AG04450 (cell line): ENCODE measurements at places on chromosomes 13 and 19.

GRCh38 chr13:40342461-40342860 lies 324.0 kb downstream of the FOXO1 start:
- no peak for DNase-seq

- no peak for DNase-seq
Observed at GRCh38 chr19:3433313-3433712, 47.0 kb downstream of the SMIM24 start.

GRCh38 chr13:21242236-21242635 lies 65.8 kb downstream of the MRPL57 start:
- no peak for DNase-seq

DNA sequence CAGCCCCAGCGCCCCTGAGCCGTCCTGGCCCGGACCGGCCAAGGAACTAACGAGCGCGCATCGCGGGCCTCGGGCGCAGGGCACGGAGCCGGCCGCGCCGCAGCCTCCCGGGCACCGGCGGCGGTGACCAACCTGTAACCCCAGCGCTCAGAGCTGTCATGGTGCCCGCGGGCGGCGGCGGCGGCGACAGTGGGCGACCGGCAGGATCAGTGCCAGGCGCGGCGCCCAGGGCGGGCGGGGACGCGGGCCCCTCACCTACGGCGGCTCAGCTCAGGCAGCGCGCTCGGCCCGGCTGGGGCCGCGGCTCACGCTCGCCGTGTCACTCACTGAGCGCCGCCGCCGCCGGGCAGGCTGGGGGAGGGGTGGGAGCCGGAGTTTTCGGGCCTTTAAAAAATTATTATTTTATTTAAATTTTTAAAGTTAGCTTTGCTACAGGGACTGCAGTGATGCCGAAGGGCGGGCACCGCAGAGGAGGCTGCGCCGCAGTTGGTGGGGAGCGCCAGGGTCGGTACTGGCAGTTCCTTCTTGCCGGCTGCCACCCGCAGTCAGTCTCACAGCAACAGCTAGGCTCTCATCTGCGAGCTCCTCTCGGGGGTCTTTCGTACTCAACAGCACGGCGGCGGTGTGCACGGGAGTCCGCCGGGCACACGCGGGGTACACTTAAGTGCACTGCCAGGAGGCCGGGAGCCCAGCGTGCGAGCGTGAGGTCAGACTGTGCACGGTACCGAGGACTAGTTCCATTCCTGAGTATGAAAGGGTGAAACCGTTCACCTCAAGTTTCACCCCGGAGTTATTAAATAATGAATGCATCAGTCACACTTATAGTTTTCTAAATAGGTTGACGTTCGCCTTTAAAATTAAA lies at the start of gene NALCN:
NALCN (minus strand) TSS at position 328 of the 862 bp plus-strand sequence. CDS start 17,382 bp downstream, outside the sequence.
- no peak for DNase-seq

DNA sequence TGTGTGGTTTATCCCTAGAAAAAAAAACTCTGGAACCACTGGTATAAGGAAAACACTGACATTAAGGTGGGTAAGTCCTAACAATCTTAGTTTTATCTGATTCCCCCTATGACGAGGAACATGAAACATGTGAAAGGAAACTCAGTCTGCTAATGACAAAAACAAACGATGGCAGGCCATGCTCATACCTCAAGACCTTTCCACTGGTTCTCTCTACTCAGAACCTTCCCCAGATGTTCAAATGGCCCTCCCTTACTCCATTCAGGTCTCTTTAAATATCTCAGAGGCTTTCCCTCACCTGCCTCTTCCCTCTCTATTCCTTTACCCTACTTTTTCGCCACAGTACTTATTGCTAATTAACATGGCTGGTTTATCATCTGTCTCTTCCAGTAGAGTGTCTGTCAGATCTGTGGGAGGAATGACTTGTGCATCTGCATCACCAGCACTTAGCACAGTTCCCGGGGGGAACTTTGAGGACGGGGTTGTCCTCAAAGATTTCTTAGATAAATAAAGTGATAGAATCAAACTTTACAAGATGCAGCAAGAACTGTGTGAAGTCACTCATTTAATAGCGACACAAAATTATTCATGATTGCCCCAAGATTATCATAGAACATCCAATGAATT lies 1.5 kb downstream of the TUBGCP3 start:
- DNase-seq = no peak

GRCh38 chr13:74868049-74868448 lies 613.9 kb downstream of the TBC1D4 start:
- DNase-seq = no peak

DNA sequence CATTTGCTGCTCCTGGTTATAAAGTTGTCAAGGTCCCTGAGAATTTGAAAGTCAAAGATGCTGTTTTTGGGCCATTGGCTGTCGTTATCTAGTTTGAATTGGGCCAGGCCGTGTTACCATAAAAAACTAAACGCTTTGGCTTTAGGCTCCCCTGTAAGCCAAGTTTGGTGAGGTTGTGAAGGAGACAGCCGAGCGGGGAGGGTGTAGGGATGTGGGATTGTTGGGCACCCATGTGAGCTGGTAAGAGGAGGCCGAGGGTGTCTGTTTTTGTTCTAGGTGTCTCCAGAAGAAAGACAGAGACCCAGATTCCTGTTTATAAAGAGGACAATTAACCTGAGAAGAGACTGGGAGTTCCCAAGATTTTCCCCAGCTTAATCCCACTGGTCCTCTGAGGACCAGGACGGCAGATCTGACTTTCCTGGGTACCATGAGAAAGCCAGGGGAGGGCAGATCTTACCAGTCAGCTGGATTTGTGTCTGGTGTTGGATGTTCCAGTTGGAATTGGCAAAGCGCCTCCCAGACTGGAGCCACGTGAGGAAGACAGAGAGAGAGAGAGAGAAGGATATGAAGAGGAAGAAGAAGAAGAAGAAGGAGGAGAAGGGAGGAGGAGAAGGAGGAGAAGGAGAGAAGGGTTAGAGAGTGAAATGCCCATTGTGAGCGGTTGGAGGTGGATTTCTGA lies 25.1 kb downstream of the TMEM255B start:
- no peak for DNase-seq

DNA sequence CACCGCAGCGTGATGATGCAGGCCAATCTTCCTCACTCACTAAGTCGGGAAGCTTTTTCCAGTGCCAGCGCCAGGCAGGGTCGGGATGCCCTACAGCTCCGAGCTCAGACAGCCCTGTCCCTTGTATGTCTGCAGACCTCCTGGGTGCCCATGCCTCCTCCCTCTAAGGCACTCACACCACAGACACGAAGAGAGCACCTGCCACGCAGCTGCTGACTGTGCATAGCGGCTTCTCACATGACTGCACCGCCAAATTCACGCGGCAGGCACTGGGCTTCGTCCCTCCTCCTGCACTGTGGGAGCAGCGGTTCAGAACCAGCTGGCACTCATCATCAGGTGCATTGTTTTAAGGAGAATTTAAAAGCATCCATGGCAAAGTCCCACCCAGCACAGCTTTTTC lies 88.1 kb downstream of the SLC7A1 start:
- DNase-seq = no peak

GRCh38 chr13:33284031-33284430 lies 1.5 kb downstream of the STARD13 start:
- DNase-seq = no peak

GRCh38 chr13:69194130-69194529 lies 913.5 kb upstream of the ATXN8OS start:
- DNase-seq = no peak

DNA sequence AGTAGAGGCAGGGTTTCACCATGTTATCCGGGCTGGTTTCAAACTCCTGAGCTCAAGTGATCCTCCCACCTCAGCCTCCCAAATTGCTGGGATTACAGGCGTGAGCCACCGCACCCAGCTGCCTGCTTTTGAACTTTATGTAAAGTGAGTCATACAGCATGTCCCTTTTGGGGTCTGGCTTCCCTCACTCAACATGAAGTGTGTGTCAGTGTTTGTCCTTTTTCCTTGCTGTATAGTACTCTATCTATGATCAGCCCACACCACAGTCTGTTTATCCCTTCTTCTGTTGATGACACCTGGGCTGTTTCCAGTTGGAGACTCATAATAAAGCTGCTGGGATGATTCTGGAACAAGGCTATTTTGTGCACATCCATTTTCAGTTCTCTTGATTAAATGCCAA lies 2.1 kb downstream of the SPIB start:
- DNase-seq = no peak

- DNase-seq = no peak
Observed at GRCh38 chr19:548886-549830, 5.3 kb downstream of the GZMM start.

DNA sequence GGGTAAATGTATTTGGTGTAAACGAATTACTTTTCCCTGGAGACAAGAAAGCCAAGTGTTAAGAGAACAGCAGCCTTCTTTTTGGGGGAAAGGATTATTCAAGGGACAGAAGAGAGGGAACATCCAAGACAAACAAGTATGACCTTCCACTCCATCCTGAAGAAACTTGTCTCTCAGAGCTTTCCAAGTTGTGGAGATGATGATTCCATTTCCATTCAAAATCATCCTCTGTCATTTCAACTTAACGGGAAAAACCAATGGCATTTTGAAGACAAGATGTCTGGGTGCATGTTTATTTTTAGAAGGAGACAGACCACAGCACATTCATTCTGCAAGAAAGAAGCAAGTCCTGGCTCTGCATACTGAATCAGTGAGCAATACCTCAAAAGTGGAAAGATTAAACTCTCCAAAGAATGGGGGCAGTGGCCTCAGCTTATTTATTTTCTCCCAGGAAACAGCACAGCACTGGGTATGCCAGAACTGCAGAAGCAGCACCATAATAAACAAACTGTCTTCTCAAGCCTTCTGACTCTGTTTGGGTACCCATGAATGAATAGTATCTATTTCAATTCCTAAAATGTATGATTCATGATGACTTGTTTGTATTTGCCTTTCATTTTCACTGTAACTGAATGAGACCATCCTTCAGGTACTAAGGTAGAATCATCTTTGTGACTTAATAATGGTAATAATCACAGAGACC lies 541.0 kb downstream of the RFC3 start:
- peak; percentile 38 for DNase-seq

- no peak for DNase-seq
Observed at GRCh38 chr13:50322006-50322405, 306.8 kb downstream of the KCNRG start.

DNA sequence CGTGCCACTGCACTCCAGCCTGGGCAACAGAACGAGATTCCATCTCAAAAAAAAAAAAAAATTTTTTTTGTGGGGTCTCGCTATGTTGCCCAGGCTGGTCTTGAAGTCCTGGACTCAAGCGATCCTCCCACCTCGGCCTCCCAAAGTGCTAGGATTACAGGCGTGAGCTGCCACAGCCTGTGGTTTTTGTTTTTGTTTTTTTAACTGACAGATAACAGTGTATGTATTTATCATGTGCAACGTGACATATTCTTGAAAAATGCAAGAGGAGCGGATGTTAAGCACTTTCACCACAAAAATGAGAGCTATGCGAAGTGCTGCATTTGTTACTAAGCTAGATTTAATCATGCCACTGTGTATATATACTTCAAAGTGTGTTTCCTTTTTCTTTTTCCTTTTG lies 49.0 kb downstream of the ARHGEF18 start:
- DNase-seq = peak; percentile 43

- no peak for DNase-seq
Observed at GRCh38 chr13:50078895-50079654, 63.8 kb downstream of the KCNRG start.

DNA sequence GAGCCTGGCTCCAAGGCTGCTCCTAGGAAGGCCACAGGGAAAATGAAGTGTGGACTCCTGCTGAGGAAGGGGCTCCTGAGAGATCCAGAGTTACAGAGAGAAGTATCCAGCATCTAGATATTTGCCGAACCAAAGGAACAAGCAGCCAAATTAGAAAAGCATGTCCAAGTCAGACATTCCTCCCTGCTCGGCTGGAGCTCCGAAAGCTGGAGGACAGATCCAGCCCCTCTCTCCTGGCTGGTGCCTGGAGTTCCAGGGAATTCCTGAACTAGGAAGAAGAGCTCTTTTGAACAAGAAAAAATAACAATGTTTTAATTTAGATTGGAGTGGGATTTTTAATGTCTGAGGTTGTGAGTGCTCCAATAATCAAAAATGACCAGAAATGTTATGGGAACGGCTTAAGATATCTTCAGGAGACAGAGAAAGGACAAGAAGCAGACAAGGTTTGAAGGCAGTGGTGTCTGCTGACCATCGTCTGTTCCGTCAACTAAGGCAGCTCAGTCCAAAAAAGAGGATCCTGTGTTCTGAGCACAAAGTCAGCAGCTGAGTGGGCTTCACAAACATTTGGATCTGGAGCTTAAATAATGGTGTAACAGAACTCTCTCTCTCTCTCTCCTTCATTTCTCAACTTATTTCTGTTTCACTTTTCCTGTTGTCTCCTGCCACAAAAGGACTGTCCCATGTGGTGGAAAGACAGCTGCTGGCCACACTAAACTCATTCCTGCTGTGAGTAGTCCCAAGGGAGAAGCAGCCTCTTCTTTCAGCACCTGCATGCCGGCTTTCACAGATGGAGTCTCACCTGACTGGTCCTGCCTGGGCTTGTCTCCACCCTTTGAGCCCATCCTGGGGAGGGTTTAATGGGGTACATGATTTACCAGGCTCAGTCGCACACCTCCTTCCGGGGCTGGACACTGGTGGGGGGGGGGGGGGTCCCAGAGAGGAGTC lies 31.5 kb upstream of the IRS2 start:
- no peak for DNase-seq

- no peak for DNase-seq
Observed at GRCh38 chr19:33634361-33635091, 12.8 kb downstream of the CHST8 start.

GRCh38 chr13:32164622-32165268 lies 133.2 kb downstream of the FRY start:
- DNase-seq = peak; percentile 20

- DNase-seq = peak; percentile 15
Observed at GRCh38 chr13:46831588-46832194, 34.7 kb upstream of the ESD start.

DNA sequence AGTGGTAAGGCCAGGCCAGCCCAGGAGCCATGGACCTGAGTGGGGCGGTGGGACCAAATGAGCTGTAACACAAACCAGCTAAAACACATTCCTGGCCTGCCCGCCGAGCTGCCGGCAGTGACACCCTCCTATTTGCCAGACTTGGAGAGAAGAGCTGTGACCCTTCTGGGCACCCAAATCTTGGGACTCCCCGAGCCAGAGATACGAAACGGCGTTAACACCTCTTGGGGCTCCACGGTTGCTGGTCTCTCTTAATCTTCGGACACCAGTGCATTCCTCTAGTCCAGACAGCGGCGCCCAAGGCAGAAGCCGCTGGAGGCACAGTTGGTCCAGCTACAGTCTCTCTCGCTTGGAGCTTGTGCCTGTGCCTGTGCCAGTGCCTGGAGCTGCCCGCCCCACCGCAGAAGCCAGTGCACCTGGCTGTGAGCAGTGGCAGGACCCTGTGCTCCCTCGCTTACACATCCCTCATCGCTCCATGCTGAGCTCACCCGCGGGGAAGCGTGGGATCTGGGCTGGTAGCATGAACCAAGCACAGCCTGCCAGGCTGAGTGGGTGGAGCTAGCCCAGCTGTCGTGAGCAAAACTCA lies 147.2 kb upstream of the KLHL1 start:
- DNase-seq = no peak
